Activated T-helper 17 cell treated with anti-CD3 and anti-CD28 coated beads, Interleukin-2, amount 50 U/mL, for 72 hours (primary cell): ENCODE measurements at places on chromosomes 7 and 10. TPM values are rescaled to one million over a fixed set of nuclear protein-coding genes. Genes with fewer than 3 reads are reported as not detected.

DNA sequence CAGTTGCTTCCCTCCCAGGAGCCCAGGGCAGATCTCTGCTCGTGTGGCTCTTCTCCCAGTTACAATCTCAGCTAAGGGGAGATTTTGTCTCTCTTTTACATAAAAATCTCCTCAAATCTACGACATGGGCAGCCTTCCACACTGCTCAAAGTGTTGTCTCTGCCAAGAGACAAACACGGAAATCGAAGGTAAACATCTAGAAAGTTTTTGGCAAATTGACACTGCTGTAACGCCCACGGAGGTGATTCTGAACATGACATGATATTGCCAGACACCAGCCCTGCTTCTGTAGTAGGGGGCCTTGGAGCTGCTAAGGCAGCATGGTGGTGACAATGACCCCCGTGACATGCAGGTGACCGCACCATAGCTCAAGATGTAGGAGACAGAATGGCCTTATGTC lies 128.3 kb downstream of the CCDC3 start:
- no peak for ATAC-seq

DNA sequence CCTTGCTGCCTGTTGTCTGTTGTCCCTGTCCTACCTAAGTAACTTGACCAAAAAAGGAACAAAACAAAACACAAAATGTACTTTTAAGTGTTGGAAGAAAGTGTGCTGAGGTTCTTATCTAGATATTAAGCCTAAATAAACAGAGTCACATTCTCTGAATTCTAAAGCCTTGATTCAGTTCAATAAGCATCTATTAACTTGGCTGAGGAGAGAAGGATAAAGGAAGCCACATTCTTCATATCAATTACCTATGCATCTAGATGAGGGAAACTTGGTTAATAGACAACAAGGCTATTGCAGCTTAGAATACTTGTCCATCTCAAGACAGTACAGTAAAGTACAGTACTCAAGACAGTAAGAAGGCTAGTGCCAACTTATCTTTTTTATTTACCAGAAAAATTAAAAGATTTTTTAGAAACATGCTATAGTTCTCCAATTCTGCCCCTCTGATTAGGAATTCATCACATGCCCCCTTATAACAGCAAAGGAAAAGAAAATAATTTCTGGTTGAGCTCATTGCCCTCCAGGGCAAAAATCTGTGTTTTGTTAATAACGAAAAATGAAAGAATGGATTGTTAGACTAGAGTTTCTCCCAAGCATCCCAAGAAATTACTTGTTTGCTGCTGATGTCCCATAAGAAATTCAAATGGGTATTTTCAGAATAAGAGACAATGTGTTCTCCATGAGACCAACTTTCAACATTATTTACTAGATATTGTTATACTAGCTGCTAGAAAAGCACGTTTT lies 546.5 kb upstream of the SEMA3D start:
- ATAC-seq: no peak

The TMEM176A gene
- total RNA-seq: 0.45 TPM

The CNPY1 gene
- total RNA-seq: not detected

- no peak for ATAC-seq
Observed at GRCh38 chr10:63093227-63093626, 39.9 kb upstream of the NRBF2 start.

- no peak for ATAC-seq
Observed at GRCh38 chr7:127417346-127417745, 24.8 kb upstream of the ZNF800 start.

DNA sequence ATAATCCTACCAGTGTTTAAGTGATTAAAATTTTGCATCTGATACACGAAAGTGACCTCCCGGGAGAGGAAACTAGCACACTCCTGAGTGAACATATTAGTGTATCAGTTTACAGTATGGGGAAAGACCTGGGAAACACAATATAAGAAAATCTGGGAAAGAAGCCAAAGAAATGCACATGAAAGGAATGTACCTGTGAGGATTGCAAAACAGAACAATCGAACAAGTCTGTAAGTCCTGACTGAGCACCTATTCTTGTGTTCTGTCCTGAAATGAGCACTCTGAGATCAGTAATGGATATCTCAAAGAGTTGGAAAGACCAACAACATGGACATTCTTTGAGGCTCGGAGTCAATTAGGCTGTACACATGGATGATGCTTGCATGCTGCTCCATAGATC lies 554.7 kb downstream of the SORCS3 start:
- ATAC-seq: no peak
